Mesangial cell (primary cell): ENCODE measurements at places on chromosomes 16 and 17. TPM values are rescaled to one million over a fixed set of nuclear protein-coding genes. Genes with fewer than 3 reads are reported as not detected.

The CACNG4 gene
- total RNA-seq: 0.25 TPM in 1 of 2 replicates, not detected in the other

The CCL13 gene
- total RNA-seq: not detected in 2 replicates

The SUZ12 gene
- total RNA-seq: 7.4 and 10.1 TPM in 2 replicates

The CNTNAP4 gene
- total RNA-seq: not detected in 2 replicates

The GPATCH8 gene
- total RNA-seq: 13.0 and 18.6 TPM in 2 replicates

The MT1A gene
- 7.4 and 8.3 TPM in 2 replicates for total RNA-seq

The ABI3 gene
- total RNA-seq: 0.38 and 0.81 TPM in 2 replicates

The CTRB1 gene
- total RNA-seq: not detected in 2 replicates

The ABCC3 gene
- 10.4 and 61.5 TPM in 2 replicates for total RNA-seq

The DPEP1 gene
- total RNA-seq: 1.5 and 29.3 TPM in 2 replicates

The TMC8 gene
- total RNA-seq: under 0.01 TPM in 1 of 2 replicates, not detected in the other

The GPR139 gene
- not detected in 2 replicates for total RNA-seq

The SRCAP gene
- total RNA-seq: 15.3 and 22.1 TPM in 2 replicates

The AANAT gene
- 0.25 TPM in 1 of 2 replicates, not detected in the other for total RNA-seq

The NUP88 gene
- 52.9 and 90.3 TPM in 2 replicates for total RNA-seq

The OR2C1 gene
- total RNA-seq: not detected in 2 replicates

The SOX15 gene
- total RNA-seq: 0.98 and 4.3 TPM in 2 replicates

The RSKR gene
- total RNA-seq: 2.9 and 3.4 TPM in 2 replicates

The XPO6 gene
- total RNA-seq: 85.9 and 135 TPM in 2 replicates

The METRN gene
- total RNA-seq: 125 and 152 TPM in 2 replicates

The GNAO1 gene
- under 0.01 and 0.33 TPM in 2 replicates for total RNA-seq

The USH1G gene
- not detected in 2 replicates for total RNA-seq

The ADCY7 gene
- total RNA-seq: 25.5 and 38.5 TPM in 2 replicates

The CPSF4L gene
- total RNA-seq: not detected in 2 replicates

The TBC1D26 gene
- total RNA-seq: under 0.01 TPM in 1 of 2 replicates, not detected in the other

The ST6GALNAC1 gene
- total RNA-seq: 0.25 TPM in 1 of 2 replicates, not detected in the other

The MRC2 gene
- total RNA-seq: 150 and 382 TPM in 2 replicates

The MEFV gene
- not detected in 2 replicates for total RNA-seq

The CALB2 gene
- total RNA-seq: 0.76 TPM in 1 of 2 replicates, not detected in the other

The APOH gene
- total RNA-seq: not detected in 2 replicates

The PLXDC1 gene
- total RNA-seq: 0.16 and 0.38 TPM in 2 replicates

The ICAM2 gene
- 2.3 and 6.8 TPM in 2 replicates for total RNA-seq

The KRTAP3-1 gene
- not detected in 2 replicates for total RNA-seq

The MGAT5B gene
- 0.33 and 1.5 TPM in 2 replicates for total RNA-seq

The LIMD2 gene
- 73.8 and 88.6 TPM in 2 replicates for total RNA-seq

The MAPT gene
- total RNA-seq: 0.49 and 1.1 TPM in 2 replicates

The ANKS4B gene
- total RNA-seq: not detected in 2 replicates

The CRYBA1 gene
- not detected in 2 replicates for total RNA-seq

The RAB34 gene
- total RNA-seq: 293 and 306 TPM in 2 replicates

The SLC2A4 gene
- under 0.01 and 0.76 TPM in 2 replicates for total RNA-seq
